Activated T-cell treated with anti-CD3 and anti-CD28 coated beads for 4 hours (primary cell): ENCODE measurements at places on chromosomes 12 and 14.

- no peak for DNase-seq
Observed at GRCh38 chr12:24533716-24534352, 415.1 kb downstream of the BCAT1 start.

DNA sequence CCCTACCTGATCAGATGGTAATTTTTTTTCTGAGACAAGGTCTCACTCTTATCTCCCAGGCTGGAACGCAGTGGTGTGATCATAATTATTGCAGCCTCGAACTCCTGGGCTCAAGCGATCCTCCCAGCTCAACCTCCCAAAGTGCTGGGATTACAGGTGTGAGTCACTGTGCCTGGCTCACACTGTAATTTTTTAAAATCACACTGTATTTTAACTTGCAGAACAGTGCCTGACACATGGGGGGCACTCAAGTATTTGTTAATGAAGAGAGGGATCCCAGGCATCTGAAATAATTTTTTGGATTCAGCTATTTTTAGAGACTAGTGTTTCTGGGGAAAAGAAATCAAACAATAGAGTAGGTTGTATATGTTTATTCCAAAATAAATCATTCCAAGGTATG lies 21.7 kb downstream of the LIMA1 start:
- no peak for DNase-seq

DNA sequence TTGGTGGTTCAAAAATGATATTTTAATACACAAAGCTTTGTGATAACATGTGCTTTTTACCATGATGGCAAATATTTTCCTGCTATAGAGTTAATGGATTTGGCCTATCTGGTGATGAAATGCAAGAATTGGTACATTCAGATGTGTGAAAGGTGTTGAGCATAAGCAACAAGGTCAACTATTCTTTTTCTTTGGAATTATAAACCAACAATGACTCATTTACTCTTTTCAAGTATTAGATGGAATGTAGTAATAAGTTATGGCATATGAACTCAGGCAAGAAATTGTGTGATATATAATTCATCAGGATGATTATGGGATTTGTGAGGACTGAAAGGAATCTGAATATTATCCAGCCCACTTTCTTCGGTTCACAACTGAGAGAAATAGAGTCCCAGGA lies 471.4 kb downstream of the ETNK1 start:
- DNase-seq, result no peak

GRCh38 chr12:105228494-105228893 lies 7.5 kb downstream of the APPL2 start:
- DNase-seq, result no peak

DNA sequence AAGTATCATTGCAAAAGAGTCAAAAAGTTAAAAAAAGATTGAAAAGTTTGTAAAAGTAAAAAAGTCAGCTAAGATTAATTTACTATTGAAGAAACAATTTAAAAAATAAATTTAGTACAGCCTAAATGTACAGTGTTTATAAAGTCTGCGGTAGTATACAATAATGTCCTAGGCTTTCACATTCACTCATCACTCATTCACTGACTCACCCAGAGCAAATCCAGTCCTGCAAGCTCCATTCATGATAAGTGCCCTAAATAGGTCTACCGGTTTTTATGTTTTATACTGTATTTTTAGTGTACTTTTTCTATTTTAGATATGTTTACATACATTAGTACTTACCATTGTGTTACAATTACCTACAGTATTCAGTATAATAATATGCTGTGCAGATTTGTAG lies 43.9 kb upstream of the ABCC9 start:
- no peak for DNase-seq

GRCh38 chr14:57751400-57751799 lies 114.5 kb downstream of the SLC35F4 start:
- no peak for DNase-seq

GRCh38 chr14:52325630-52326029 lies 11.5 kb downstream of the PTGER2 start:
- DNase-seq, result no peak

- no peak for DNase-seq
Observed at GRCh38 chr12:12230275-12230674, 36.6 kb downstream of the LRP6 start.

DNA sequence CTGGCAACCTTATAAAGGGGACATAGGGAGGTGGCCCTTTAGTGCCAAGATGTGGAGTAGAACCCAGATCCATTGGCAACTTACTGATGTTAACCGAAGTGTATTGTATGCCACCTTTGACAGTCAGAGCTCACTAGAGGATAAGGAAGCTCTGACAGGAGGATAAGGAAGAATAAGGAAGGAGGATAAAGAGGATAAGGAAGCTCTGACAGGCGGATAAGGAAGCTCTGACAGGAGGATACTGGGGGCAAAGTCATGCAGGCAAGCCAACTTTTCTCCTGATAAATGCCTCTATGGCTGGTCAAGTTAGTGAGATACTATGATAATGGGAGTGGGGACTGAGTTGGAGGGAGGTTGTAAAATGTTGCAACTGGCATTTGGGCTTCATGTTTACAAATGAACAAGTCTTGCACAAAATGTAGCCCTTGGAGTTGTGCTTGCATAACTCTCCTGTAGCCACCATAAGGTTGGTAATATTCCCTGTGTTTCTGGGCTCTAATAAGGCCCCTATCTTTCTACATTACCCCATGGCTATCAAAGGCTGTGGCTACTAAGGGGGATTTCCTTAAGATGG lies 17.7 kb upstream of the DHRS2 start:
- DNase-seq, result no peak

GRCh38 chr12:57620245-57620935 lies 9.2 kb downstream of the ARHGEF25 start:
- no peak for DNase-seq

- DNase-seq, result no peak
Observed at GRCh38 chr12:105013892-105014291, 27.8 kb downstream of the NOPCHAP1 start.

DNA sequence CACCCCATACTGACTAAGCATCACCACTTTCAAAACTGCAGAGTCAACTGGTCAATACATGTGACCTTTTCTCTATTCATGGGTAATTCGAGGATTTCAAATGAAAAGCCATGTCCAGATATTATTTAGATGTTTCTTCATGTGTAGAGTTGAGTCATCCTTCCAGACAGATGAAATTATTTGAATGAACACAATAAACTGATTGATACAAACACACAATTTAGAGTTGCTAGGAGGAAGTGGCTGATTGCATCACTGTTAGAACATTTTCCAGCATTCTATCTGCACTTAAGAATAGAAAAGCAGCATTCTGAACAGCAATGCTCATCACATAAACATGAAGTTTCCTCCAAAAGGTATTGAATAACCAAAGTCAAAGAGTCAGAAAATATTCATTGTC lies 273.5 kb upstream of the SOX5 start:
- no peak for DNase-seq

- no peak for DNase-seq
Observed at GRCh38 chr12:119011231-119011630, 29.9 kb downstream of the SRRM4 start.

DNA sequence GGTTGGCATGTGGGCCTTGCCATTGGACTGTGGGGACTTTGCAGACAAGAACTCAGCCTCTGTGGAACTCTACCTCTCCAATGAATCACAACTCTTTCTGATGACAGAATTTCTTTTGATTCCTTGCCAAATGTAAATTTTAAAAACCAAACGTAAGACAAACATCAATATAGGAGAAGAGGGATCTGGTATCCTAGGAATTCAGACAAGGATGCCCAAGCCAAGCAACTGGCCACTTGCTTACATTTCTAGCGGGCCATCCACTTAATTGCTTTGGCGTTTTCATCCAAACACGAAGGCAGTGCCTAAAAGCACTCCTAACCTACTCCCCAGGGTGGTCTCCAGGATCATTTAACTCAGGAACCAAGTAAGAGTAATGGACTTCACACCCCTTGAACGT lies 23.4 kb upstream of the RAB35 start:
- no peak for DNase-seq

- DNase-seq, result no peak
Observed at GRCh38 chr12:4246116-4246515, 27.4 kb upstream of the CCND2 start.

- DNase-seq, result no peak
Observed at GRCh38 chr14:101920271-101920670, 44.1 kb upstream of the DYNC1H1 start.

- DNase-seq, result no peak
Observed at GRCh38 chr12:94811611-94812010, 161.3 kb upstream of the TMCC3 start.

GRCh38 chr12:132743831-132744230 lies 17.8 kb downstream of the ANKLE2 start:
- DNase-seq, result no peak

DNA sequence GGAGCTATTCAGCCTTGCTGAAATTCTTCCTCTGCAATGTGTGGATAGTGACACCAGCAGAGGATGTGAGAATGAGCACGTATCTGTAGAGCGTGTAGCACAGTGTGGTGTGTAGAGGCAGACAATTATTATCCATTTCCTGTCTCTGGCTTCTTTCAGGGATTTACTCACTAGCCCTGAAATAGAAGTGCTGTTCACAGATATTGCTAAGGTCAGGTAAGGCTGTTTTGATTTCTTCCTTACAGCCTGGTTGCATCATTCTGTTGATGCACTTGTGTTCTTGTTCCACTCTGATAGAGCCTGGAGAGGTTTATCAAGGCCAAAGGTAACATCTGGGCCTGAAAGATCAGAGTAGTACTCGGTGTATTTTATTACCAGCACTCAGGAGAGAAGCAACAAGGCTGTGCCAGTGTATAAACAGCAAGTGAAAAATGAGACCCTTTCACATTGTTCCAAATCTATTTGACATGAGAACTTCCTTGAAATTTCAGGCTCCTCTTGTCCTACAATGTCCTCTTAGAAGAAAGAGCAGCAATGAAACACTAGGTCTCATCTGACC lies 16.7 kb downstream of the ARG2 start:
- DNase-seq, result no peak

DNA sequence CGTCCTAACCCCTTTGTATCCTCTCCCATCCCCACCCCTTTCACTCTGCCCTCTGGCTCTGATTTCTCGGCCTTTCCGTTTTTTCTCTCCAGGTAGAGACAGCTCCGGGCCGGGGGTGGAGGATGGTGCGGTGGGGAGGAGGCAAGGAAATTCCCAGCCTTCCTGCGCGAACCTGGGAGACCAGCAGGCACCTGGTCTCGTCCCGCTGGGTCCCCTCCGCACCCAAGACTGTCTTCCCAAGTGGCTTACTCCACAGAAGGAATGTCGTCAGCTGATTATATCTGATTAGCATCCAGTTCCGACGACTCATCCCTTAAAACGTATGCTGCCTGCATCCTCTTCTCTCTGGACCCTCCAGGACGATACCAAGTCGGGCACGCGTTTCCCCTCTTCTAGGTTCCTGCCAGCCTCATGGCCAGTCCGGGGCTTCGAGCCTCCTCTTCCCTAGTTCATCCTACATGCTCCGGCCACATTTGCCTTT lies 42.2 kb upstream of the CAPRIN2 start:
- no peak for DNase-seq

GRCh38 chr12:12735301-12735700 lies 18.1 kb downstream of the CDKN1B start:
- DNase-seq, result no peak

DNA sequence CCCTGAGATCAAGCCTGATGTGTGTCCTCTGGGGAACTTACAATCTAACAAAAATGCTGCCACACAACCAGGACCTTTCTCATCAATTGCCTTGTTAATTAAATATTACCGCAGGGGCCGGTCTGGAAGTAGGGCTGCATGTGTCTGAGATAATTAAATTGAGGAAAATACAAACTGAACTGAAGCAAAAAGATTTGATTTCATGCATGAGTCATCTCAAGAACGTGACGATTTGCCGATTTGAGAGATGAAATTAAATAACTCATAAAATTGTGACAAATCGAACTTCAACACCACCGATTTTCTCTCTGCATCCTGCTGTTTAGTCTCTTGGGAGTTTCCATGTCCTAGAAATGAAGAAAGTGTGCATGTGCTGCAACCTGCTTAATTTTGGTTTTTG lies 94.6 kb upstream of the DAAM1 start:
- no peak for DNase-seq

DNA sequence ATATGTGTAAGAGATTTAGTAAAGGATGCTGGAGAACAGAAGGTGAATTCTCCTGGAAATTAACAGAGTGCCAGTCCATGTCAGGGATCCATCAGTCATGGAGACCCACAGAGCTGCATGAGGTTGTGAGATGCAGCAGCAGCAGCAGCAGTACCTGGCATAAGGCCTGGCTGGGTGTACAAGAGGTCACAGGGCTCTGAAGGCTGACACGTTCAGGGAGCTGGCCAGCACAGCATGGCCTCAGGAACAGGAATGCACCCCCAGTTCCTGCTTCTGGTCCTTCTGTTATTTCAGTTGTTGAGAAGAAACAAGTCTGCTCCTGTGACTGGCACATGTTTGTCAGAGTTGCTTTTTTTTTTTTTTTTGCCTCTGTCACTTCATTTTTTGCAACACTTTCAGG lies 210.8 kb downstream of the CNTN1 start:
- no peak for DNase-seq

DNA sequence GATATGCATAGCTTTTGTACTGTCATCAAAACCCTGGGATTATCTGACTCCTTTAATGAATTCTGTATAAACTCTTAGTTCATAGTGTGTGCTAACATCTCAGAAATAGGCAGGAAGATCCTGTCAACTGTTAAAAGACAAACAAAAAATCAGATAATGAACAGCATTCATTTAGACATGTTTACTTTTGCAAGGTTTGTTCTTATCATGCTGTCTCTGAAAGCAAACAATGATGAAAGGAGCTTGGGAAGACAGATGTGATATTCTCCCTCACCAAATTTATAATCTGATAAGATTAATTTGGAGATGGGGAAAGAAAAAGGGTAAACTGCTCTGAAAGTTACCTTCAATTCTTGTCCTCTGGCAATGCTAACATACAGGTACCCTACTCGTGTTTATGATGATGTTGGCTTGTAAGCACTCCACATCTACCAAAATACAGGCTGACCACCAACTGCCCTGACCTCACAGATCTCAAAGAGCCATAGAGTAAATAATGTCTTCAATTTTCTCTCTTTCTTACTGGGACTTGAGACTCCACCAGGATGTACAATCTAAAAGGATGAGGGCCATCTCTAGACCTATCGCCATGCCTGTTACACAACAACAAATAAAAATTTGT lies 233.8 kb downstream of the SSPN start:
- DNase-seq, result no peak

GRCh38 chr14:65849091-65849490 lies 436.6 kb downstream of the FUT8 start:
- no peak for DNase-seq

DNA sequence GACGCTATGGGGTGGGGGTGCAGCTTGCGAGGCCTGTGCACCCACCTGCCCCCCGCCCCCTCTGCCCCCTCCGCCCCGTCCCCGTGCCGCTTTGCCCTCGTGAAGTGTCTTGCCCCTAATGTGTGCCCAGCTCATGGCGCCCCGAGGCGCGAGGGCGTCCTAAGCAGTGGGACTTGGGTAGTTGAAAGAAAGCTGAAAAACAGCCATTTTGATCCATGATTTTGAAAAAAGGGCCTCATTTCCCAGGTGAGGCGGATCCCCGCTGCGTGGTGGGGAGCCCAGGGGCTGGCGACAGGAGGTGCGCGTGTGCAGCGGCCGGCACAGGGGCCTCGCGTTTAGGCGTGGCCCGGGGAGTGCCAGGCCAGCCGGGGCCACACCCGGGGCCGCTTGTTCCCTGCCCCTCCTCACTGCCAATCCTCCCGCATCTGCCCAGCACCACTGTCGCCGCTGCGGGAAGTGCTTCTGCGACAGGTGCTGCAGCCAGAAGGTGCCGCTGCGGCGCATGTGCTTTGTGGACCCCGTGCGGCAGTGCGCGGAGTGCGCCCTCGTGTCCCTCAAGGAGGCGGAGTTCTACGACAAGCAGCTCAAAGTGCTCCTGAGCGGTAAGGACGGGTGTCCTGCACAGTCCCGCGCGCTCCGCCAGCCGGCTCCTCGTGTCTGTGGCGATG lies 11.8 kb downstream of the ZFYVE21 start:
- no peak for DNase-seq
